Naive thymus-derived CD8-positive, alpha-beta T cell (primary cell): ENCODE measurements at places on chromosomes 13 and 19.
A peak's percentile ranks its signal among the peaks of the same experiment; 100 is the strongest.

DNA sequence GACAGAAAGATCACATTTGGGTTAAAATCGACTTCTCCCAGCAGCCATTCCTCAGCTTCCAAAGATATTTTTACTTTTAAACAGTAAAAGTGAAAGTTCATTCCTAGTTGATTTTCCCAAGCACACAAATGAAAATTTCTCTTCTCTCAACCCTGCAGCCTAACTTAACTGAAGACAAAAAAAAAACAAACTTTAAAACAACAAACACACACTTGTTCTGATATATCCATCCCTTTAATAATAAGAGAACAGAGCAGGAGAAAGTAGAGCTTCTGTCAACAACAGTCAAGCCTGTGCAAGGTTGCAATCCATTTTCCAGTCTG lies 72.9 kb downstream of the STK24 start:
- H3K27me3 ChIP-seq: no peaks in the 10 kb centered on the region
- H3K4me1 ChIP-seq: peaks cover 39% of the 10 kb centered on the region
- H3K27ac ChIP-seq: peak overlapping the region; percentile 69
- peaks cover 5% of the 10 kb centered on the region for H3K36me3 ChIP-seq

GRCh38 chr13:69793783-69794453 lies 313.7 kb upstream of the ATXN8OS start:
- no peak for DNase-seq
- no peaks in the 10 kb centered on the region for H3K36me3 ChIP-seq
- no peak overlapping the region for H3K4me3 ChIP-seq
- no peaks in the 10 kb centered on the region for H3K27me3 ChIP-seq

DNA sequence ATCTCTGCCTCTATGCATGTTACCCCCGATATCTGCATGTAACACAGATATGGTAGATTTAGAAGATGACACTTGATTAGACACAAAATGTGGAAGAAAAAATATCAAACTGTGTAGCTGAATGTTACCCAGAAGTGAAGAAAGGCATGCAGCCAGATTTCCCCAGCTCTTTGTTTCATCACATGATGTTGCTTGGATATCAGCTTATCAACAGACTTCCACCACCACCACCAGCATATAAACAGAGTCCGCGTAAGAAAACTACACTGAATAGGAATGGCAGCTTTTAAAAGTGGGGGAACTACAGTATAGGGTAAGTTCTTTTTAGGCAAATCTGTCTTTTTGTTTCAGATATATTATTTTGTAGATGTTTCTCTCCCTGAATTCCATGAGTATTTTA lies at the start of gene FAM216B:
FAM216B (plus strand) TSS at position 233 of the 400 bp plus-strand sequence. CDS start 2,484 bp downstream, outside the sequence.
- no peak within 1 kb of the TSS for H3K4me3 ChIP-seq
- no peak within 1 kb of the TSS for H3K27ac ChIP-seq
- no peaks in the 10 kb centered on the region for H3K4me1 ChIP-seq
- no peak for DNase-seq

- no peak for DNase-seq
- H3K27me3 ChIP-seq: peaks cover 38% of the 10 kb centered on the region
- peaks cover 12% of the 10 kb centered on the region for H3K4me1 ChIP-seq
- H3K4me3 ChIP-seq: no peak overlapping the region
Observed at GRCh38 chr13:30906411-30907051, 460 bp downstream of the MEDAG start.

DNA sequence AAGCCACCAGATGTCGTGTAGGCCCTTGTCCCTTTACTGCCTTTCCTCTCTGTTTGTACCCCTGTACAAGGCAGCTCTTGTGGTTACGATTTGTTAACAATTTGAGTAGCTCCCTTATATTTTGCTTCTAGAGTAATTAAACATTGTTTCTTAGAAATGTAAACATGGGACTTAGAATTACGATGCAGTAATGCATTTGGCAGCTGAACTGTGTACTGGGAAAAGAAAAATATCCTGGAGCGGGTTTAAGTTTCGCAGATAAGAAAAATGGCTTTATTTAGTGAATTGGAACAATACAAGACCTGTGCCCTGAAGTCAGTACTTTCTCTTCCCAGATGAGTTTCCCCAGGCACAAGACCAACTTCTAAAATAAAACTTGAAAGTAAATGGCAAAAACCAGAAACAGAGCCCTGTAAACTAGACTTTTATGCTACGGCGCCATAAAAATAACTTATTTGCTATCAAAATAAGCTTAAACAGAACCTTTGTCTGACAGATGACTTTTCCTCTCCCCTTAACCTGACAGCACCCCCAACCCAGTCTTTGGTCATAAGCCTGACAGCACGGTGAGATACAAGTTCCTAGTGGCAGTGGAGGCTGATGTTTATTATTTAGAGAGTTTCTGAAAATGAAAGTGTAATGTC lies 63.0 kb downstream of the LRCH1 start:
- peaks cover 68% of the 10 kb centered on the region for H3K4me1 ChIP-seq
- H3K36me3 ChIP-seq: no peaks in the 10 kb centered on the region
- DNase-seq: no peak
- H3K27me3 ChIP-seq: no peaks in the 10 kb centered on the region

- no peak overlapping the region for H3K27ac ChIP-seq
- H3K27me3 ChIP-seq: no peaks in the 10 kb centered on the region
- no peaks in the 10 kb centered on the region for H3K36me3 ChIP-seq
- no peak for DNase-seq
Observed at GRCh38 chr13:45226024-45226423, 25.2 kb upstream of the KCTD4 start.

DNA sequence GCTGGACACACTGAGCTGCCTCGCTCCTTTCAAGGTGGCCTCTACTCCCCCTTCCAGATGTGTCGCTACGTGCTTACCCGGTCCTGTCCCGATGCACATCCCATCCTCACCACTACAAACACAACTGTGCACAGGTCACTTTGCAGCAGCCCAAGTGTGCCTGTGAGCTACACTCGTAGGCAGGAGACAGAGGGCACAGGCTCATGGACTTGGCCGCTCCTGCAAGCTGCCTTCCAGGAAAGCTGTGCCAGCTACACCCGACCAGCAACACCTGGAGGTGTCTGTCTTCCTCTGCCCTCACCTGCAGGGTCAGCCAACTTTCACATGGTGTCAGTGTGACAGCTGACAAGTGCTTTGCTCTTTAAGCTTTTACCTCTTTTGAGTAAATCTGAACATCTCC lies 15.4 kb downstream of the CARS2 start:
- H3K4me3 ChIP-seq: no peak overlapping the region
- peaks cover 5% of the 10 kb centered on the region for H3K36me3 ChIP-seq
- no peak for DNase-seq
- no peaks in the 10 kb centered on the region for H3K27me3 ChIP-seq

DNA sequence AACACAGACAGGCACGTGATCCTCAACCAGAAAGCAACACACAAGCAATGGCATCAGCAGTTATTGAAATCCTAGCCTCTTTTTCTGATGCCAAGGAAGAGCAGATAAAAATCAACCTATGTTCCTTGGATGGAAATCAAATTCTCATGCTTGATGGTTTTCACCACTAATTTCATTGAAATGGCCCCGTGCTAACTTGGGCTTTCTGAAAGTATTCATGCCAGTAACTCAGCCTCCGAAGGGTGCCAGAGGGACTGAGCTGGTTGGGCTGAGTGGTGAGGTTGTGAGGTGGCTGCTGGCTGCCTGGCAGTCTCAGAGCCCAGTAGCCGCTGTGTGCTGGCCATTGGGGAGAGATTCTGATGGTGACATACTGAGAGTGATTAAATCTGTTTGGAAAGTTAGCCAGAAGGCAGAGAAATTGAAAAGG lies 309.3 kb downstream of the DCT start:
- no peak for DNase-seq
- H3K4me1 ChIP-seq: no peaks in the 10 kb centered on the region
- peaks cover 7% of the 10 kb centered on the region for H3K27me3 ChIP-seq
- H3K4me3 ChIP-seq: no peak overlapping the region
- no peaks in the 10 kb centered on the region for H3K36me3 ChIP-seq

- H3K4me1 ChIP-seq: no peaks in the 10 kb centered on the region
- no peaks in the 10 kb centered on the region for H3K36me3 ChIP-seq
- no peak overlapping the region for H3K27ac ChIP-seq
- H3K27me3 ChIP-seq: peaks cover 16% of the 10 kb centered on the region
- no peak for DNase-seq
Observed at GRCh38 chr19:31761281-31761913, 412.2 kb upstream of the TSHZ3 start.

DNA sequence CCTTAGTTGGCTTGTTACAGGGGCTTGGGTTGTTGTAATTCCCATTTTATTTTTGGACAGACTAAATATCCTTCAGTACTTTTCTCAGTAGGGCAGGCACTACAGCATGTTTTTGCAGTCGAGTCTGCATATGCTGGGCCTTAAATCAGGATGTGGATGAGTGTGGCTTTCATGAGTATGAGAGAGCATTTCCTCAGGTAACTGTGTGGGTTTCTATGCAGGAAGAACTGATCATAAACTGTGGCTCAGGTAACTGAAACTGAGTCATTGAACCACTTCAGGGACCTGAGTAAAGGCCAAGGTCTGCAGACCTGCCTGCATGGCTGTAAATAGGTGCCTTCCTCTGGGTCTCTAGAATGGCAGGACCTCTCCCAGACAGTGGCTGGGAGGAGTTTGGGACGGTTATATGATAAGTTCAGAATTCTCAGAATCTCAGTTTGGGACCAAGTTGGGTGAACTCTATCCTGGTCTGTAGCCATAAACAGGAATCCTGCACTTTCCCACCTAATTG lies 112.1 kb downstream of the ZNF737 start:
- H3K36me3 ChIP-seq: no peaks in the 10 kb centered on the region
- H3K4me3 ChIP-seq: no peak overlapping the region
- peak overlapping the region; percentile 66 for H3K27ac ChIP-seq
- no peaks in the 10 kb centered on the region for H3K27me3 ChIP-seq
- DNase-seq: no peak

DNA sequence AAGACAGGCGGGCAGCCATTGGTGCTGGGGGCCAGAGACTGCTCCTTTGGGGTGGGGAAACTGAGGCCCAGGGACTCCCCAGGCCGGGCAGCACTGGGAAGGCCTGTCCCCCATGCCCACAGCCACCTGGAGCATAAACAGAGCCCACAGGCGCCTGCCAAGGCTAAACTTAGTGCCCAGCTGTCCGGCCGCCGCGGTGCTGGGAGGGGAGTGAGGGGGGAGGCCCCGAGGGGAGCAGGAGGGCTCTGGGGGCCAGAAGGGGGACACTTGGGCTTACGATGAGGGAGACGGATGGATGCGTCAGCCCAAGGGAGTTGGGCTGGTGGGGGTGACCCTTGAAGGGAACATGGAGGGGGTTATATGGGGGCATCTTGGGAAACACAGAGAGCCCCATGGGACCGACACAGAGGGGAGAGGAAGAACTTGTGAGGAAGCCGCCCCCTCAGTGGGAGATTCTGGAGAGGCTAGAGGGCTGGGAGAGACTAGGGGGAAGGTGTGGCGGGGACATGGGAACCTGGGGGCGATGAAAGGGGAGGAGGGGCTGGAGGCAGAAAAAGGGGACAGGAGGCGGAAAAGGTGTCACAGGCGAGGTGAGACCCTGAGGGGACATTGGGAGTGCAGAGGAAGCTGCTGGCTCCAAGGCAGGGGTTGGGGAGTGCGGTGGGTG lies 2.2 kb downstream of the CERS1 start:
- peaks cover 21% of the 10 kb centered on the region for H3K27me3 ChIP-seq
- H3K4me1 ChIP-seq: peaks cover 15% of the 10 kb centered on the region
- no peak for DNase-seq
- no peak overlapping the region for H3K27ac ChIP-seq
- H3K36me3 ChIP-seq: peaks cover 8% of the 10 kb centered on the region

DNA sequence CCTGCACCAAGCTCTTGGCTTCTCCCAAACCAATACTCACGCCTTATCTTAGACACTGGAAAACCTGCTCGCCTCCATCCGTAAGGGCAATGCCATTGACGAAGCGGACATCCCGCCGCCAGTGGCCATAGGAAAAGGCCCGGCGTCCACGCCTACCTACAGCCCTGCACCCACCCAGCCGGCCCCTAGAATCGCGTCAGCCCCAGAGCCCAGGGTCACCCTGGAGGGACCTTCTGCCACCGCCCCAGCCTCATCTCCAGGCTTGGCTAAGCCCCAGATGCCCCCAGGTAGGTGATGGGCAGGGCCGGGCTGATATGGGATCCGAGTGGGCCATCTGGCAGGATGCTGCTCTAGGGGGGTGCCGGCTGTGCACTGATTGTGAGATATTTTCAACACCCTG lies 7.4 kb downstream of the CC2D1A start:
- no peak overlapping the region for H3K4me3 ChIP-seq
- H3K27ac ChIP-seq: no peak overlapping the region
- no peaks in the 10 kb centered on the region for H3K4me1 ChIP-seq

GRCh38 chr19:46861691-46862502 lies 1.1 kb downstream of the ARHGAP35 start:
- no peaks in the 10 kb centered on the region for H3K27me3 ChIP-seq
- peaks cover 3% of the 10 kb centered on the region for H3K36me3 ChIP-seq
- no peak overlapping the region for H3K27ac ChIP-seq
- DNase-seq: peak; percentile 20

GRCh38 chr19:45147835-45148676 lies 12.7 kb downstream of the NKPD1 start:
- H3K4me3 ChIP-seq: no peak overlapping the region
- no peaks in the 10 kb centered on the region for H3K36me3 ChIP-seq
- H3K4me1 ChIP-seq: peaks cover 23% of the 10 kb centered on the region
- no peaks in the 10 kb centered on the region for H3K27me3 ChIP-seq

GRCh38 chr19:9862938-9863337 lies 27.8 kb downstream of the PIN1 start:
- DNase-seq: peak; percentile 29
- no peaks in the 10 kb centered on the region for H3K36me3 ChIP-seq
- H3K27ac ChIP-seq: peak overlapping the region; percentile 97
- peak overlapping the region; percentile 90 for H3K4me3 ChIP-seq
- H3K27me3 ChIP-seq: no peaks in the 10 kb centered on the region
- peaks cover 46% of the 10 kb centered on the region for H3K4me1 ChIP-seq

DNA sequence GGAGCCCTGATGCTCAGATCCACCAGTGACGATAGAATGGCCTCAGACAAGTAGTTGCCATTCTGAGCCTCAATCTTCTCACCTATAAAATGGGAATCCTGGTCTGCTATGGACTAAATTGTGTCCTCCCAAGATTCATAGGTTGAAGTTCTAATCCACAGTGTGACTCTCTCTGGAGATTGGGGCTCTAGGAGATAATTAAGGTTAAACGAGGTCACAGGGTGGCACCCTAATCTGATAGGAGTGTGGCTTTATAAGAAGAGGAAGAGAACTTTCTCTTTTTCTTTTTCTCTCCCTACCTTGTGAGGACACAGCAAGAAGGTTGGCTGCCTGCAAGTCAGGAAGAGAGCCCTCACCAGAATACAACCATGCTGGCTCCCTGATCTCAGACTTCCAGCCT lies 214.1 kb downstream of the KATNAL1 start:
- no peaks in the 10 kb centered on the region for H3K27me3 ChIP-seq
- H3K36me3 ChIP-seq: no peaks in the 10 kb centered on the region
- no peak for DNase-seq

DNA sequence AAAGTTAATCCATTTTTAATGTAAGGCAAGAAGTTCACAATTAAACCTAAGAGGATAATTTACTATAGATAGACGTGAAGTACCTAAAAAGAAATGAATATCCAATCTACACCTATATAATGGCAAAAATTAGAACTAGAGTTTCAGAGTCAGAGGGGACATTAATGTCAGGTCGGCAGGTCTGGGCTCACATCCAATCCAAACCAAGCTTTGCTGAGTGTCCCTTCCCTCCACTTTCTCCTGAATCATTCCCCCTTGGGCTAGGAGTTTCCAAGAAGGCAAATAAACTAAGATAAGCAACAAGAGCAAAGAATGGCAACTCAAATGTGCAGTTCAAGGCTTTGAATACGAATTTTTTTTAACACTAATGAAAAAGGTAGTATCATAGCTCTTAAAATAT lies 2.9 kb downstream of the FLT3 start:
- no peak for DNase-seq
- H3K27me3 ChIP-seq: peaks cover 36% of the 10 kb centered on the region
- no peak overlapping the region for H3K27ac ChIP-seq
- no peak overlapping the region for H3K4me3 ChIP-seq

GRCh38 chr13:71242201-71242600 lies 624.8 kb downstream of the DACH1 start:
- H3K4me3 ChIP-seq: no peak overlapping the region
- no peaks in the 10 kb centered on the region for H3K4me1 ChIP-seq
- no peaks in the 10 kb centered on the region for H3K27me3 ChIP-seq
- H3K36me3 ChIP-seq: no peaks in the 10 kb centered on the region
- no peak overlapping the region for H3K27ac ChIP-seq
- no peak for DNase-seq
